Activated naive CD8-positive, alpha-beta T cell treated with anti-CD3 and anti-CD28 coated beads for 36 hours (primary cell): ENCODE measurements at places on chromosomes 13 and 19.

- DNase-seq = no peak
These were observed 12.2 kb downstream of the TMEM160 start for GRCh38 chr19:47036097-47036651.

- DNase-seq = no peak
These were observed 253.0 kb downstream of the TSHZ3 start for GRCh38 chr19:31096062-31096830.

- no peak for DNase-seq
These were observed 10.9 kb upstream of the KCTD15 start for GRCh38 chr19:33785795-33786194.

DNA sequence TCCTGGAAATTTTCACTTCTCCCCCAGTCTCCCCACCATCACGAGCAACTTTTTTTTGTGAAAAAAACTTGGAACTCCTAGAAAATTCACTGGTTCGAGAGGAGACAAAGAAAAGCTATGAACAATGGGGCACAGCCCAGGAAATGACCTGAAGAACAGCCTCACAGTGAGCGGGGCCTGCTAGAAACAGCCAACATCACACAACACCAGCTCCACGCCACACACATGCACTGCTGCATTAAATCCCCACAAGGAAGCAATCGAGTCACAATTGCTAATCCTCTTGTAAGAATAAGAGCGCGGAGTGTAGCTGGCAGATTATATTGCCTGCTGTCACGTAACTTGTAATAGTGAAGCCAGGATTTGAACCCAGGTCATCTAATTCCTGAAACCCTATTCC lies 48.8 kb downstream of the SLC7A1 start:
- DNase-seq = no peak

GRCh38 chr19:33521480-33522370 lies at the start of gene PEPD:
Gene PEPD (minus strand): TSS chr19:33521791. CDS start chr19:33521760, 31 bp downstream.
- DNase-seq = peak; percentile 87

- no peak for DNase-seq
These were observed 58.4 kb downstream of the F2RL3 start for GRCh38 chr19:16946951-16947940.

DNA sequence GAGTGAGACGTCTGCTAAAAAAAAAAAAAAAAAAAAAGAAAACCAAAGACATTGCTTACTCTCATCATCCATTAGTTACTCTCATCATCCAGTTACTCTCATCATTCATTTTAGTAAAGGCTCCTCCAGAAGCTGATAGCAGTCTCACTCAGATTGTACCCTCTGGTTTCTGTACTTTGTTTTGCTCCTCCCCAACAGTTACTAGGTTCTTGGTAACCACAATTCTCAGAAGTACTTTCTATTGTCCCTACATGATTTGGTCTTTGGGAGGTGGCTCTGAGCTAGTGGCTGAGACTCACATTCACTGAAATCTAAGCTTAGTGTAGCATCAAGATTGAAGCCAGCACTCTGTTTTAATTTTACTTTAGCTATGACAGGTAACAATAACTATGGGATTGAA lies 14.3 kb downstream of the ERICH4 start:
- DNase-seq = no peak

GRCh38 chr19:13980340-13980739 lies 25.8 kb downstream of the RFX1 start:
- DNase-seq = no peak

DNA sequence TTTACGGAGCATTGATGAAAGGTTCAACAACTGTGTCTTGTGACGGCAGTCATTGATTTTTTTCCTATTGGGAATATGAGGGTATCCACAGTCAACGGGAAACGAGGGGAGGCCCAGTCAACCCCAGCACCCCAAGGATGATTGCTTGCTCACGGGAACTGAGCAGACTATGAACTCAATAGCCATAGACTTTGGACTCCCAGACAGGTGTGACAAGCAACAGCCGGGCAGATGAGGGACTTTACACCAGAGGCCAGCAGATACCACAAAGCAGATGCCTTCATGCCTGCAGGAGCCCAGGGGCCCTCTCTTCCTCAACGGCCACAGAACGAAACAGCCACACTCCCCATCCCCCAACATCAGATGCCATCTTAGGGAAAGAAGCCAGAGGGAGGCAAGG lies 80.3 kb upstream of the FLT1 start:
- DNase-seq = no peak

GRCh38 chr13:60137911-60138560 lies 25.7 kb downstream of the DIAPH3 start:
- DNase-seq = no peak

GRCh38 chr13:79874396-79875360 lies 393.7 kb downstream of the NDFIP2 start:
- no peak for DNase-seq
